ENCODE measurements at places on chromosomes 1 and 21. TPM values are rescaled to one million over a fixed set of nuclear protein-coding genes. Genes with fewer than 3 reads are reported as not detected.

Gene TENT5C
- 2.0 TPM for total RNA-seq

Gene AGO1
- 8.2 TPM for total RNA-seq

Gene ASPM
- 4.8 TPM for total RNA-seq

Gene ADCY10
- 0.19 TPM for total RNA-seq

Gene KIAA1614
- total RNA-seq = 4.5 TPM

Gene CLIC4
- 403 TPM for total RNA-seq
